Uterus (tissue), 4 donors: ENCODE measurements at places on chromosomes 5 and 9. TPM values are rescaled to one million over a fixed set of nuclear protein-coding genes. Genes with fewer than 3 reads are reported as not detected.
A peak's percentile ranks its signal among the peaks of the same experiment; 100 is the strongest.

DNA sequence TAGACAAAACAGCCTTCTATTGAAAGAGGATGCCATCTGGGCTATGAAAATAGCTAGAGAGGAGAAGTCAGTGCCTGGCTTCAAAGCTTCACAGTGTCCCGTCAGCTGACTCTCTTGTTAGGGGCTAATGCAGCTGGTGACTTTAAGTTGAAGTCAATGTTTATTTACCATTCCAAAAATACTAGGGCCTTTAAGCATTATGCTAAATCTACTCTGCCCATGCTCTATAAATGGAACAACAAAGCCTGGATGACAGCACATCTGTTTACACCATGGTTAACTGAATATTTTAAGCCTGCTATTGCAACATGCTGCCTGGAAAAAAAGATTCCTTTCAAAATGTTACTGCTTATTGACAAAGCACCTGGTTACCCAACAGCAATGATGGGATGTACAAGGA lies 309.1 kb downstream of the NTRK2 start:
- H3K27me3 ChIP-seq = no peaks in the 10 kb centered on the region
- H3K27ac ChIP-seq = no peak overlapping the region
- no peaks in the 10 kb centered on the region for H3K4me1 ChIP-seq
- DNase-seq = no peak
- no peaks in the 10 kb centered on the region for H3K36me3 ChIP-seq

GRCh38 chr5:34494111-34494755 lies 161.9 kb upstream of the RAI14 start:
- peaks cover 9% of the 10 kb centered on the region for H3K4me1 ChIP-seq
- no peaks in the 10 kb centered on the region for H3K36me3 ChIP-seq
- no peak for DNase-seq
- H3K27ac ChIP-seq = peak overlapping the region; percentile 86
- H3K4me3 ChIP-seq = no peak overlapping the region
- no peaks in the 10 kb centered on the region for H3K27me3 ChIP-seq

Gene CCNB1
- 6.8 TPM for total RNA-seq

Gene OR1Q1
- not detected for total RNA-seq

DNA sequence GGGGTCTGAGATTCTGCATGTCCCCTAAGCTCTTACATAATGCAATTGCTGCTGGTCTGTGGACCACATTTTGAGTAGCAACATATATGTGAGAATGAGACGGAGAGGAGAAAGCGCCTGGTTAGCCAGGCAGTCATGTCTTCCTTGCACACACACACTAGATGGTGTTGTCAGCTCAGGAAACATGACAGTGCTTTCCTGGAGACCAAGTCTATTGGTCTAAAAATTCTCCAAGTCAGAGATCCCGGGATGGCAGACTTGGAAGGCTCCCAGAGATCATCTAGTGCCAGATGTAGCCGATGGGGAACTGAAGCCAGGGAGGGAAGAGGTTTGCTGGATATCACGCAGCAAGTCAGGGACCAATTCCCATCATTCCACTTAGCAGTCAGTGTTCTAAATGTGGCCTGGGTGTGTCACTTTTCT lies 53.4 kb downstream of the GALNT12 start:
- no peak overlapping the region for H3K4me3 ChIP-seq
- peak overlapping the region; percentile 78 for H3K27ac ChIP-seq
- DNase-seq = peak; percentile 71
- no peaks in the 10 kb centered on the region for H3K27me3 ChIP-seq

DNA sequence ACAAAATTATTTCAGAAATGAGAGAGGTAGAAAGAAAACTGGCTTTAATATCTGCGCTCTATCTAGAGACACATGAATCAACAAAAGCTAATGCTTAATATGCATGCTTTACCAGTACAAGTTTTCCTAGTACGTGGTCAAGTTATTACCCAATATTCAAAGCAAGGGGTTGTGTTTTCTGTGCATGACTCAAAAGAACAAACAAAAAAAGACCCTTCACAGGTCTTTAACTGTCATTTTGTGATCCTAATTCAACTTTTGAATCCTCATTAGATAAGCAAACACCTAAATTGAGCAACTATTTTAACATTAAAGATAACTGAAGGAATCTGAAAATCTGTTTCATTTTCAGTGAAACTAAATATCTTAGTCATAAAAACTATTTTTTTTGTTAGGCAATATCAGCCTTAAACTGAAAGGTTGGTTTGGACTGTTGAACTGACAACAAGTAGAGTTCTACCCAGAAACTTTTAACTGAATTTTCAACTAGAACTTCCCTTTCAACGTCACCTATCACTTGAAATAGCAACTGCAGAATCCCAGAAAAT lies 12.5 kb downstream of the ST8SIA4 start:
- no peaks in the 10 kb centered on the region for H3K27me3 ChIP-seq
- H3K4me3 ChIP-seq = no peak overlapping the region
- no peaks in the 10 kb centered on the region for H3K36me3 ChIP-seq
- DNase-seq = no peak
- no peaks in the 10 kb centered on the region for H3K4me1 ChIP-seq

GRCh38 chr5:168850683-168851082 lies 271.5 kb upstream of the PANK3 start:
- no peak overlapping the region for H3K27ac ChIP-seq
- no peak for DNase-seq
- H3K27me3 ChIP-seq = no peaks in the 10 kb centered on the region
- no peaks in the 10 kb centered on the region for H3K36me3 ChIP-seq

DNA sequence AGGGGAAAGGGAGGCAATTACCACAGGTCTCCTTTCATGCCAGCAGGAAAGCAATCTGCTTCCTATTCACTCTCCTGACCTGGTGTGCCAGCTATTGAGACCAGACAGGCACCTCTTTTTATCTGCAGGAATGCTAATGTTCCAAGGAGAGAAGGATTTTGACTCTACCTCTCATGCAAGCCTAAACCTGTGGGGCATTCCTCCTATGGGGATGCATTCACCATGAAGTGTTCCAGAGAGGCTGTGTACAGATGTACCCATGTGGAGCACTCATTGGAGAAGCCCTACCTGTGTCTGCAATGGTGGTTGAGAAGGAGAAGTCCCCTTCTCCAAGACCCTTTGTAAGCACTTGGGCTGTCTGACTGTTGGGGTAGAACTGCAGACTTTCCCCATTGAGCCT lies 45.4 kb upstream of the EDIL3 start:
- H3K27me3 ChIP-seq = no peaks in the 10 kb centered on the region
- no peak overlapping the region for H3K4me3 ChIP-seq
- no peaks in the 10 kb centered on the region for H3K36me3 ChIP-seq
- H3K27ac ChIP-seq = no peak overlapping the region
- DNase-seq = no peak

Gene KCNMB1
- 42.6 TPM for total RNA-seq

Gene FOXD4L5
- total RNA-seq = 0.37 TPM
